ENCODE measurements at places on chromosomes 5 and 9.

DNA sequence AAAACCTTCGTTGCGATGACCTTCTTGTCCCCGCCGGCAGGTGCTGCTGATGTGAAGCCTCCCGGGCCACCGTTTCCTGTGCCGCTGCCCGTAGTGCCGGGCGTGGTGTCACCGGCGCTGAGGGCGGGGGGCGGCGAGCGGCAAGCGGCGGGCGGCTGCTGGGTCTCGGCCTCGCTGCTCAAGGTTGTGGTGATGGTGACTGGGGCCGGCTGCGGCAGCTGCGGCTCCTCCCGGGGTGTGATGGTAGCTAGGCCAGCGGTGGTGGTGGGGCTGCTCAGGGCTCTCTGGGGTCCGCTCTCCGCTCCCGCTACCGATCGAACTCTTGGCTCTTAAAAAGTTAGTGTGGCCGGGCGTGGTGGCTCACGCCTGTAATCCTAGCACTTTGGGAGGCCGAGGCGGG lies 36.0 kb upstream of the PTPN3 start:
- DNase-seq, result no peak

- no peak for DNase-seq
Measured at GRCh38 chr5:34735491-34736426, 79.6 kb downstream of the RAI14 start.

DNA sequence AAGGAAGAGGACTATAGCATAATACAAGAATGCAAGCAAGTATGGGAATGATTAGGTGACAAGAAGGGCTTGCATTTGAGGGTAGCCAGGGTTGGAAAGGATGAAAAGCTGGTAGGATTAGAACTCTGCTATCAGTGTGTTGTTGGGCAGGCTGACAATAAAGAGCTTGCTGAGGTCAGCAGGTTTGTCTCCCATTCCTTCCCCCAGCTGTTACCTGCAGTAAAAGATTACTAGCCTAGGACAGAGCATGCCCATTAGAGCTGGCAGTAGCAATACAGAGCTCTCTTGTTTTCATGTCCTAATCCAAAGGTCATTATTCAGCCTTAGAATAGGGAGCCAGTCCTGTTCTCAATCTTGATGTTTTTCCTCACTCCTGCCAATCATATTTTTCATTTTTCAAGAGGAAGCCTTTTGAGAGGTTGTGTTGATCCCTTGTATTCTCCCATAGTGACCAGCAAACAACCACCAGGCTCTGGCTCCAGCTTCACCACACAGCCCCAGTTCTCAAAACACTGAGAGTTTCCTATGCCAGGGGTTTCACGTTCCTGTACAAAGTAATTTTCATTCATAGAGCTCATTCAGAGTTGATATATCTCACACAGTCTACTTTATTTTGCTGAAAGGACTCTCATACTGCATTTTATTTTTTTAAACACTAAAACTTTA lies 71.7 kb downstream of the OR2K2 start:
- no peak for DNase-seq

GRCh38 chr5:106737111-106737510 lies 933.6 kb downstream of the EFNA5 start:
- DNase-seq, result no peak

DNA sequence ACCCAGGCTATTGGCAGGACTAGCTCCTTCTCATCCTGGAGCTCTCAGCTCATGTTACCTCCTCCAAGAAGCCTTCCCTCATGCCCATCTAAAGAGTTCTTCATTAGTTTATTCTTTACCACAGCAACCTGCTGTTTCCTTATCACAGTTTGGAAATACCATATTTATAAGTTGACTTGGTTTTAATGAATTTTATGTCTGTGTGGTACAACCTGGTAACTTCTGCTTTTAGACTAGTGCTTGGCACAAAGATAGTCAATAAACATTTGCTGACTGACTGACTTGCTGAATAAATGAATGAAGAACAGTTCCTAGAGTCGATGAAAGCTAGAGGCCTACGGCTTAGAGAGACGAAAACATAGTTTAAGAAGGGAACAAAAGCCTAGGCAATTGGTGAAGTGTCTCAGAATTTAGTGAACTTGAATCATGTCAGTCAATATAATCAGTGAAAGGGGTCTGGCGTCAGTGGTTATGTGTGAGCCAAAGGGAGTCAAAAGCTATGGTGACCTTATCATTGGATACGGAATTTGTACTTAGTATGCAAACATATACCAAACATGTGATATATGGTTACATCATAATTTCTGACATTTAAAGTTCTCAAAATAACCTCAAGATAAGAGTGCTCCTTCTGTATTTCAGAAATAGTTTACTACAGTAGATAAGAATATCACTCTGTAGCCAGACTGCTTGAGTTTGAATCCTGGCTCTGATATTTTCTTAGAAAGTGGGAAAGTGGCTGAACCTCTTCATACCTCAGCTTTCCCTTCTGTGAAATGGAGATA lies 239.5 kb downstream of the MCTP1 start:
- DNase-seq, result no peak

DNA sequence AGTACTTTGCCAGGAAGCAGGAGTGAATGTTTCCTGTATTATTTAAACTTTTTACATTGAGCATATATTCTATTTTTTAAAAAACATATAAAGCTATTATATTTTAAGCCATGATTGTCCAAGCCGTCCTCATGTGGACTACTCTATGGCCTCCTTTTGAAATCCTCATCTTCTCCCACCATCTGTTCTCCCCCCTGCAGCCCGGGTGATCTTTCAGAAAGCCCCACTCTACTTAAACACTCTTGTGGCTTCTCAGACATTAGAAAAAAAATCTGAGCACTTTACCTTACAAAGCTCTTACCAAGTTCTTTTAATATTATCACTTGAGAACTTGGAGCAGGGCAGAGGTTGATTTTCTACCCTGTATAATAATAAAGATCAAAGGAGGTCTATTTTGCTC lies 95.4 kb downstream of the CAVIN4 start:
- DNase-seq, result no peak

GRCh38 chr5:164139423-164139822 lies 634.0 kb downstream of the MAT2B start:
- no peak for DNase-seq

All from activated CD4-positive, alpha-beta T cell treated with anti-CD3 and anti-CD28 coated beads, Interleukin-2, Interleukin-4, amounts not matched to agents 100 ng/mL and 50 ng/mL, durations not matched to agents 16 hours and 8 hours (primary cell).